Renal pelvis (tissue), 12 donors: ENCODE measurements at places on chromosomes 1 and 21. TPM values are rescaled to one million over a fixed set of nuclear protein-coding genes. Genes with fewer than 3 reads are reported as not detected.

Gene IL24
- 0.36 TPM for polyA plus RNA-seq

Gene PAQR6
- 7.1 TPM for polyA plus RNA-seq

Gene MAP3K7CL
- 7.0 TPM for polyA plus RNA-seq

Gene HS2ST1
- polyA plus RNA-seq, result 37.7 TPM

Gene PGLYRP4
- polyA plus RNA-seq, result not detected

Gene HUNK
- polyA plus RNA-seq, result 18.5 TPM

Gene ICOSLG
- 9.0 TPM for polyA plus RNA-seq

Gene GTF2B
- 44.9 TPM for polyA plus RNA-seq

Gene FAM3B
- polyA plus RNA-seq, result 15.8 TPM

Gene FMO4
- polyA plus RNA-seq, result 26.0 TPM

Gene FMOD
- 48.2 TPM for polyA plus RNA-seq

Gene ADGRL2
- 148 TPM for polyA plus RNA-seq

Gene ASPM
- polyA plus RNA-seq, result 23.6 TPM

Gene HFM1
- 7.4 TPM for polyA plus RNA-seq

Gene CA6
- polyA plus RNA-seq, result 0.30 TPM

Gene GBP7
- 0.25 TPM for polyA plus RNA-seq

Gene RNF207
- 19.5 TPM for polyA plus RNA-seq

Gene PGLYRP3
- not detected for polyA plus RNA-seq

Gene TINAGL1
- 47.4 TPM for polyA plus RNA-seq

Gene TMCO4
- polyA plus RNA-seq, result 21.3 TPM

Gene PERM1
- 0.28 TPM for polyA plus RNA-seq

Gene ADAMTS5
- polyA plus RNA-seq, result 18.0 TPM

Gene OLIG2
- polyA plus RNA-seq, result 0.20 TPM

Gene JAM2
- 9.7 TPM for polyA plus RNA-seq

Gene RABGAP1L
- 23.9 TPM for polyA plus RNA-seq

Gene BMP8A
- 1.0 TPM for polyA plus RNA-seq

Gene SOX13
- 56.7 TPM for polyA plus RNA-seq

Gene CYP4X1
- 10.6 TPM for polyA plus RNA-seq

Gene CD5L
- polyA plus RNA-seq, result not detected

Gene RHEX
- polyA plus RNA-seq, result 4.7 TPM

Gene TESK2
- polyA plus RNA-seq, result 6.6 TPM

Gene DCST1
- polyA plus RNA-seq, result 0.38 TPM

Gene KRTAP10-10
- not detected for polyA plus RNA-seq

Gene ETV3L
- not detected for polyA plus RNA-seq

Gene CTH
- polyA plus RNA-seq, result 11.7 TPM

Gene FNDC10
- 4.8 TPM for polyA plus RNA-seq

Gene RHCE
- 1.3 TPM for polyA plus RNA-seq

Gene OR10X1
- polyA plus RNA-seq, result not detected

Gene CELA3B
- not detected for polyA plus RNA-seq

Gene COL6A1
- polyA plus RNA-seq, result 246 TPM

Gene SPATA1
- 1.5 TPM for polyA plus RNA-seq

Gene PRAMEF8
- not detected for polyA plus RNA-seq

Gene THEM5
- 1.2 TPM for polyA plus RNA-seq
